ENCODE measurements at places on chromosomes 1 and 21.
A peak's percentile ranks its signal among the peaks of the same experiment; 100 is the strongest.

DNA sequence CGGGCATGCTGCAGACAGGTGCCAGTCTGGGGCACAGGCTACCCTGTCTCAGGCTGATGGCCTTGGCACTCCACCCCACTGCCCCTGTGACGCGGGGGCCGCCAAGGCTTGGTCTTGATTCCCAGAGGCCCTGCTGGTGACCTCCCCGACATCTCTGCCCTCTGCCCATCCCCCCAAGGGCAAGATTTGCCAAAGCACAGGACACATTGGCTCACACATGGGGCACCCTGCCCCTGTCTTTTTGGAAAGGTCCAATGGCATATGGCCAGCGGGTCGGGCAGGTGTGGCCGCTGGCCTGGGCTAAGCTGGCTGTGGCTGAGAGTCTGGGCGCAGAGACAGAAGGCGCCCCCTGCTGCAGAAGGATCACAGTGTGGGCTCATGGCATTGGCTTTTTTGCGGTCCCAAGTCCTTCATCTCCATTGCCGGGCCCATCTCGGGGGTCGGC is 4.6 kb downstream of the MIB2 start:
- DNase-seq, result peak; percentile 51

- no peak for DNase-seq
These were observed 256.8 kb upstream of the C1orf105 start for GRCh38 chr1:172163498-172164215.

- DNase-seq, result no peak
These were observed 29.2 kb downstream of the VASH2 start for GRCh38 chr1:212979340-212980122.

DNA sequence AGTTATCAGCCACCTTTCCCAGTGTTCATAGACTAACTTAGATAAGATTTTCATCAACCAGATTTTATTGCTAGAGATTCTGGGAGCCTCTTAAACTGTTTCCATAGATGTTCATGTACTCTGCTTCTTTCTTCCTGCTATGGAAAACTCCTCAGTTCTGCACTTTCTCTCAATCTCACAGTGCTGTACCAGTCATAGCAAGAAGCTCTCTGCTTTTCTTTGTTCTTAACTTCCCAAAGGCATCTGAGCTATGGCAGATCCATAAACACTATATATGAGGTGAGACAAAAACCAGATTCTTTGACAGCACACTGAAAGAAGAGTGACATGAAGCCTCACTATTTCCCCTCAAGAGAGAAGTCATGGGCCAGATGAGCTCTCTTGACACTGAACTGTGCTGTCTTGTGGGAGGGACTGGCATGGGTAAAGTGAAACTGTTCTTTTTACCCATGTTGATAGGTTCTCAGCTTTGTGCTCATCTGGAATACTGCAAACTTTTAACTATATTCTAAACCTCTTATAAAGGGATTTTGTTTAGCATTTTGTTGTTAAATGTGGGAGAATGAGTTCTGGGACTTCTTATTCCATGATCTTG is 64.2 kb upstream of the LYPLAL1 start:
- no peak for DNase-seq

- DNase-seq, result peak; percentile 64
These were observed 32.4 kb downstream of the CDK18 start for GRCh38 chr1:205536759-205537361.

DNA sequence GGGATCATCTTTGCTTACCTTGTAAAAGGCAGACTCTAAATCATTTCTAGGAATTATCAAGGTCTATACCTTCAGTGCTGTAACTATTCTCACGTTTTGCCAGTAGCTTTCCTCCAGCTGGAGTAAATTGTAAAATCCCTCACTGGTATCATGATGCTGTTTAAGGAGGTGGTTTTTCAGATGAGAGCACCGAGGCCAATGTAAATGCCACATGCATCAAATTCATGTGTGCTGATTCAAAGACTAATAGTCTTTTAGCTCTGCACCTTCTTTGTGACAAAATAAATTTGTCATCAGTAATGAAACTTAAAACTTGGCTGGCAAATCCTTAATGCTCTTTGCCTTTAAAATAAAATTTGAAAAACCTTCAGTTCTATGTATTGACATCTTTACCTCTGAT is 503.8 kb downstream of the SETD4 start:
- no peak for DNase-seq

- no peak for DNase-seq
These were observed 57.8 kb downstream of the ZMYM4 start for GRCh38 chr1:35326246-35326866.

DNA sequence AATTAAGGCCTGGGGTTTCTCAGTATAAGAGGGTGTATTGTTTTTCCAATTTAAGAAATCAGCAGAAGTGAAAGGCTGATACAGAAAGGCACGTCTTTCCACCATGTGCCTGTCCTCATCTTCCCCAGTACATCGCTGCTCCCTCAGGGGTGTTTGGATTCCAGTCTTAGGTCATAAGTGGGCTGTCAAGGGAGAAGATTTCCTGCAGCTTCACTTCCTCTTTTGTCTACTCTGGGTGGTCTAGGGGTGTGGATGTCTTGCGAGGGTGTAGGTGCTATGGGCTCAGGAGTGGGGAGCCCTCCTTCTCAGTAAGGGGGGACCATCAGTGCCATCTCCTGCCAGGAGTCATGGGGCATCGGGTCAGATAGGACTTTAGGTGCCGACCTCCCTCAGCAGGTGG is 999.8 kb upstream of the NCAM2 start:
- DNase-seq, result no peak

DNA sequence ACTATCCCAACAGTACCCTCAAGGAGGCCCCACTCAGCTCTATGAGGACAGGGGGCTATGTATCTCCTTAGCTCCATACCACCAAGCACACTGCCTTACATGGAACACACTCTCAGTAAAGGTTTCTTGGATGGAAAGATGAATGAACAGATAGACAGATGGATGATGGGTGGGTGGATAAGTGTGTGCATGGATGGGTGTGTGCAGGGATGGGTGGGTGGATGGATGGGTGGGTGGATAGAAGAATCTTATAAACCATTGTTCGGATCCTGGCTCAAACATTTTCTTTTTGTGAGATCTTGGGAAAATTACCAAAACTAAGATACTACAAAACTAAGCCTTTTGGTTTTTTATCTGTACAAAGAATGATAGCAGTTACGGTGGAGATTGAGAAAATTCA is 111.0 kb upstream of the NFIA start:
- DNase-seq, result no peak
